Stimulated activated CD4-positive, alpha-beta T cell treated with anti-CD3 and anti-CD28 coated beads, Interleukin-2, amount 100 ng/mL, for 24 hours (primary cell): ENCODE measurements at places on chromosomes 12 and 14.
A peak's percentile ranks its signal among the peaks of the same experiment; 100 is the strongest.

GRCh38 chr14:63544591-63545299 is 1.6 kb upstream of the PPP2R5E start:
- no peak for DNase-seq

- no peak for DNase-seq
Measured at GRCh38 chr12:128339631-128340030, 72.7 kb downstream of the TMEM132C start.

- no peak for DNase-seq
Measured at GRCh38 chr12:5260591-5261086, 171.3 kb upstream of the NTF3 start.

- no peak for DNase-seq
Measured at GRCh38 chr14:100772607-100773165, 46.0 kb downstream of the DLK1 start.

GRCh38 chr12:15322164-15323061 is at the start of gene PTPRO:
Gene PTPRO, plus strand, starts transcription at chr12:15322508.
- DNase-seq: peak; percentile 4

DNA sequence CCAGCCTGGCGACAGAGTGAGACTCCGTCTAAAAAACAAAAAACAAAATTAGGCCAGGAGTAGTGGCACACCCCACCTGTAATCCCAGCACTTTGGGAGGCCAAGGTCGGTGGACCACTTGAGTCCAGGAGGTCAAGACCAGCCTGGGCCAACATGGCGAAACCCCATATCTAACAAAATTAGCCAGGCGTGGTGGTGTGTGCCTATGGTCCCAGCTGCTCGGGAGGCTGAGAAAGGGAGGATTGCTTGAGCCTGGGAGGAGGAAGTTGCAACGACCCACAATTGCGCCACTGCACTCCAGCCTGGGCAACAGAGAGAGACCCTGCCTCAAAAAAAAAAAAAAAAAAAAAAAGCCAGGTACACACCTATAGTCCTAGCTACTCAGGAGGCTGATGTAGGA is 37.0 kb downstream of the KDM2B start:
- DNase-seq: no peak

GRCh38 chr14:101065696-101066694 is 162.5 kb upstream of the RTL1 start:
- DNase-seq: no peak

GRCh38 chr12:3523058-3523457 is 32.1 kb downstream of the PRMT8 start:
- no peak for DNase-seq

- DNase-seq: no peak
Measured at GRCh38 chr14:68688872-68689371, 103.9 kb downstream of the ZFP36L1 start.

DNA sequence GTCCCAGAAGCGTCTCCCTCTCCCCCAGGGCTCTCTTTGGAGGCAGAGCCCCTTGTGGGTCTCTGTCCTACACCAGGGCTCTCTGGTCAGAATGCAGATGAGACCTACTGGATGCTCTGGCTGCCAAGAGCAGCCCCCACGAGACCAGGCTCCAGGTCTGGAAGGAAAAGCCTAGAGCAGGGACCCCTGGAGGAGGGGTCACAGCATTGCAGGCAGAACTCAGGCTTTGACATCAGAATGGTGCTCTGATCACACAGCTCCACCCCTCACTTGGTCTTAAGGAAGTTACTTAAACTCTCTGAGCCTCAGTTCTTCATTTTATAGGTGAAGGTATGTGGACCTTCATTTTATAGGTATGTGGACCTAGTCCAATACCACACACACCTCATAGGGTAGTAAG is 83.1 kb downstream of the ARL6IP4 start:
- DNase-seq: no peak

GRCh38 chr12:7498809-7499208 is 4.8 kb downstream of the CD163 start:
- DNase-seq: no peak

DNA sequence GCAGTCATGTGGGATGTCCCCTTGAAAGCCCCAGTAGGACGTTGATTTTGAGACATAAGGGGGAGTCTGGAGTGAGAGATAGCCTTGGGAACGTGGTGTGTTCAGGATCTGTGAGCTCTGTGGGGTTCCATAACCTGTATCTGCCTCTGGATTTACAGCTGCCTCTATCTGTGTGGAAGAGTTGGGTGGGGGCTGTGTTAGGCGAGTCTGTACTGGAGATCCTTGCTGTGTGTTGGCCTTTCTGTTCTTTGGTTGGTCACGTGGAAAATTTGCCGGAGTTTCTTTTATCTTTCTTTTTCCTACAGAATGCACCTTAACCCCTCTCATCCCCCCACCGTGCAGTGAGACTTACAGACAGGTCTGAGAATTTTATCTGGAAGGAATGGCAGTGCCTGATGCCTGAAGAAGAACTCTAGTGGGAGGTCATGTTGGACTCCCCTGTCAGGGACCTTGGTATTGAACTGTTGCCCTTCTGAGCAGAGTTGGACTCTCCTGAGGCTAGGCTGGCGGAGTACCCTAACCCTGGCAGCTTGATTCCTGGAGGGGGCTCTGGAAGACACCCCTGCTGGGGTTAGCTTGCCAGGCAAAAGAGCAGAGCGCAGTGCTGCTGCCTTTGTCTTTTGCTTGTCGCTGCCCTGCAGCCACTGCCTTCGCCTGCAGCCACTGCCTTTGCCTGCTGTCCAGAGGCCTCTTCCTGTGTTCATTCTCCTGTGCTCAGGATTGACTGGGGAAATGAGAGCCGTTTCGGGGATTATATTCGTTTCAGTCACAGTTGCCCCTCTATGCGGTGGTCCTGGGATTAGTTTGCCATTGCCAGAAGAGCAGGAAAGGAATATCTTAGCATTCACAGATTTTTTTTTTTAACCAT is 34.1 kb downstream of the ZNF664 start:
- no peak for DNase-seq

DNA sequence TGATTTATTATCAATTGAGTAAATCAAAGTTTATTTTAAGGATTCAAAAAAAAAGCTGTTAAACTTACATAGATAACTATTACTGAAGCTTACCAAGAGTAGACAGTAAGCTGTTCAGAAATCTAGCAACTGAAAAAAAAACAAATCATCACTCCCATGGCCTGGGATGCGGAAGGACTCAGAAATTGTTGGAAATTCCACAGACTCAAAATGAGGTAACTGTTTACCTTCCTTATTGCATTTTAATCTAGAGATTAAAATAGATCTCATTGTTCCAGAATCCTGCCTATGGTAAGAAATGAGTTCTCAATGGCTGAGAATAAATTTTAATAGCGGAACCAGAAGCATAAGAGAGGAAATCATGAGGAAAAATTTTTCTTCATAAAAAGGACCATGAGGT is 87.2 kb downstream of the PPM1H start:
- DNase-seq: no peak

DNA sequence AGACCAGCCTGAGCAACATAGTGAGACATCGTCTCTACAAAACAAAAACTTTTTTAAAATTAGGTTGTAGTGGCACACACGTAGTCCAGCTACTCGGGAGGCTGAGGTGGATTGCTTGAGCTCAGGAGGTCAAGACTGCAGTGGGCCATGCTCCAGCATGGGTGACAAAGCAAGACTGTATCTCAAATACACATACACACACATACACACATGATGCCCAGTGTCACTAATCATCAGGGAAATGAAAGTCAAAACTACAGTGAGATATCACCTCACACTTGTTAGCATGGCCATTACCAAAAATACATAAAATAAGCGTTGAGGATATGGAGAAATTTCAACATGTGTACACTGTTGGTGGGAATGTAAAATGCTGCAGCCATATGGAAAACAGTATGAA is 33.2 kb upstream of the KICS2 start:
- no peak for DNase-seq

DNA sequence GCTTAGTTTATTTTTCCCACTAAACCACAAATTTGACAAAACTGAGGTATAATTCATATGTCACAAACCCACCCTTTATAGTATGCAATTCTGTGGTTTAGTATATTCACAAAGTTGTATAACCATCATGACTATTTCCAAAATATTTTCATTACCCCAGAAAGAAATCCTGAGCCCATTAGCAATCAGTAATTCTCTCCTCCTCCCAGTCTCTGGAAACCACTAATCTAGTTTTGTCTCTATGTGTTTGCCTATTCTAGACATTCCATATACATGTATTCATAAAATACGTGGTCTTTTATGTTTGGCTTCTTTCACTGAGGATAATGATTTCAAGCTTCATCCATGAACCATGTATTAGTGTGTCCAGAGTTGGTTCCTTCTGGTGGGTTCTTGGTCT is 267.6 kb downstream of the AEBP2 start:
- DNase-seq: no peak

- no peak for DNase-seq
Measured at GRCh38 chr14:104687601-104688504, 1.6 kb upstream of the INF2 start.

DNA sequence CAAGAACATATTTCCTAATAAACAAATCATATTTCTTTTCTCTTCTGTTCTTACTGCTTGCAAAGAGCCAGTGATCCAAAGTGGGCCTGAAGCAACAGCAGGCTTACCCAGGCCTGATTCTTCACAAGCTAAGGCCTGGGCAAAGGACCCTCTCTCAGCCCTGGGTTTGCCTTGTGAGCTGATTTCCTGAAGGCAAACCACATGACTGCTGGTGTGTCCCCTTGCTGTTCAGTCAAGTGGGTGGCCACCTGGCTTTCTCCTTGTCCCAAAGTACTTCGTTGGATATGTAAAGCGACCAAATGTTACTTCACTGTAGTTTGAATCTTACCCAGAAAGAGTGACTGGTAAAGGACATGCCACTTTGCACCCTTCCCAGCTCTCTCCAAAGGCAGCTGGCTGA is 392.9 kb downstream of the ZFP36L1 start:
- no peak for DNase-seq

DNA sequence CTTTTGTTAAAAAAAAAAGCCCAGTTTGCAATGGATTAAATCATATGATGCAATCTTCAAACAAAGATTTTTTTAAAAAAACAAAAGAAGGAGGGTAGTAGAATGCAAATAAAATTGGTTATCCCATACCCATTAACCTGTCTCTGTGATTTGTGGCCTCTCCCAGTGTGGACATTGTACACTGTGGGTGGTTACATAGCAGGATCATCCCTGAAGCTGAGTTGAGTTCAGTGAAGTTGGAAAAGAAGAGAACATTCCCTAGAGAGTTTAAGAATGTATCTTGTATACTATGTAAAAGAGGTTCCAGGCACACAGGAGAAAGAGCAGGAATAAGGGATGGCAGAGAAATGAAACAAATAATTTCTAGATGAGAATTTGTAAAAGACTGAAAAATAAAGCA is 142.4 kb upstream of the SLC16A7 start:
- no peak for DNase-seq

- no peak for DNase-seq
Measured at GRCh38 chr14:103688441-103688840, 26.8 kb downstream of the XRCC3 start.

DNA sequence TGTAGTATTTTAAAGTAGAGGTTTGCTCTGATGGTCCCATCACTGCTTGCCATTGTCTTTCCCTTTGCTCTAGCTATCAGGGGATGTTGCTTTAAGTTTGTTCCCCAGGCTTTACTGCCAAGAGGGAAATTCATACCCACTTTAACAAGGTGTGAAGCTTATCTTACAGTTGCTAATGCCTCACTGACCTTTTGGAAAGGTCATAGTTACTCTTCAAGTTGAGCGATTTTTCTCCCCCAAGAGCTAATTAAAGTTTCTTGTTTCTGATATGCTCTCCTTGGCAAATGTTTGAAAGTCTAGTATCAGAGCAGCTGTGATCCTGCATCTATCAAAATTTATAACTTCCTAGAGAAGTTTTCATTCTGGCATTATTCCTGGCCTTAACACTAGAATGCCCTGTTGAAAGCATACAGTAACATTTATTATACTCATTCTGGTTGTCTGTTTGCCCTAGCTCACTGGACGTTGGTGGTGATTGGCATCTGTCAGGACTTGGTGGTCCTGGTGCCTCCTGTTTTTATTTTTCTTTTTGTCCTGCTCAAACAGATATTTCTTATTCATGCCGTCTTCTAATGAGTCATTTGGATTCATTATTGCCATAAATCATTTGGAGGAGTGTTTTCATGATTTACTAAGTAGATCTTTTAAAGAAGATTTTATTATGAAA is 8.1 kb downstream of the ATP2A2 start:
- no peak for DNase-seq

DNA sequence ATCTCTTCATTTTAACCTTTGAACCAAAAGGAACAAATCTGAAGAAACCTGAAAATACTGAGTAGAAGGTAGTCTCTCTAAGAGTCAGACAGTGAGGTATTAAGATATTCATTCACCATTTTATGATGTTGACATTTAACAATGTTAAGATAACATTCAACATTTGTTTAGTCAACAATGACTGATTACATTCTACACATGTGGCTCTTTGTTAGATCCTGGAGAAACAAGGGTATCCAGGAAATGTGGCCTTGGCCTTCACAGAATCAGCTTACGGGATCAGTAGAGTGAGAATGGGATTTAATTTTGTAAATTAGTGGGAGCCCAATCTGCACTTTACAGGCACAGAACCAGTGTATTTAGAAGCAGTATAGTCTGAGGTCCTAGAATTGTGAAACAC is 355.5 kb downstream of the KCNH5 start:
- DNase-seq: no peak
